ENCODE measurements at places on chromosomes 6 and 20.
A peak's percentile ranks its signal among the peaks of the same experiment; 100 is the strongest.

- no peak for DNase-seq
Measured at GRCh38 chr20:60694763-60695162, 557.3 kb upstream of the CDH4 start.

GRCh38 chr20:51899674-51900073 is 97.4 kb upstream of the SALL4 start:
- no peak for DNase-seq

DNA sequence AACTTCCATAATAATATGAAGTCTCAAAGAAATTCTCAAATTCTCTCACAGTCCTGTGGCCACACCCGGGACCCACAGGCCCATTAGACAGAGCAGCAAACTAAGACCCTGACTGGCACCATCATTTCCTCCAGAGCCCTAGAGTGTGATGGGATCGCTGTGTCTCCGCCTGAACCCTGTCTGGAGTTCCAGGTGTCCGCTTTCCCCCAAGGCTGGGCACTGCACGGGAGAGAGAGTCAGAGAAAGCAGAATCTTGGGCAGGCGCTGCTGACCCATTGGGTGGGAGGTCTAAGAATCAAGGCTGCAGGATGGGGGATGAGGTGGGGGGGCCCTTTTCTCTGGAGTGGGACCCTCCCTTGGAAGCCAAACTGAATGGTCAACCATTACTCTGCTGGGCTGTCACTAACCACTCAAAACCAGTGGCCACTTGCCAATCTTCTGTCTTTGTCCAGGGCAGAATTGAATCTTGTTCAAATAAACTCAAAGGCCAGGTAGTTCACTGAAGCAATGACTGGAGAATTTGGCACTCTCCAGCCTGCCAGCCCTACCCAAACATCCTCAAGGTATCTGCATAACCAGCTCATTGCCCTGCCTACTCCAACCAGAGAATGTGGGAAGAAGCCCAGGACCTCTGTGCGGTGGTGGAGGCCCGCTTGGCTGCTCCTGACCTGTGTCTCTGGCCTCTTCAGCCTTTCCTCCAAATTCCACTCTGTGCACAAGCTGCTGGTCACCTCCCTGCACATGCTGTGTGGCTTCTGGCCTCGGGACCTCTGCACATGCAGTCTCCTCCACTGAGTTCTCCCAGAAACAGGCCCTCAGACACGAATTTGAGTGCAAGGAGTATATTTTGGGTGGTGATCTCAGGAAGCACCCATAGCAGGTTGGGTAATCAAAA is 141.1 kb downstream of the CEBPB start:
- no peak for DNase-seq

- DNase-seq, result no peak
Measured at GRCh38 chr6:151103266-151103665, 136.5 kb upstream of the AKAP12 start.

- DNase-seq, result no peak
Measured at GRCh38 chr20:53805895-53806384, 212.3 kb upstream of the ZNF217 start.

DNA sequence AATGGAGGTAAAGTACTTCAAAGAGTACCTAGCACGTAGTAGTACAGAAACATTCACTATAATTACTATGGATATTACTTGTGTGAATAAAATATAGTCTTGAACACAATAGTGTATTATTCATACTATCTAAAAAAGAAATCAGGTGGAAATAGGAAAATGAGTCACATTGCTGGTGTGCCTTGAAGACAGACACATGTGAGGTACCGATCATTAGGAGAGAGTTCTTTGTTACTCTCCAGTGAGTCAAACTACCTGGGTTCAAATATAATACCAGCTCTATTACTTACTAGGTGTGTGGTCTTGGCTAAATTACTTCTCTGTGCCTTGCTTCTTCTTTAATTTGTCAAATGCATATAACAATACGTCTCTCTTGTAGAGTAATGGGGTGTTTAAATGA is 50.8 kb upstream of the BEND6 start:
- no peak for DNase-seq

GRCh38 chr6:88611721-88612120 is 351.7 kb downstream of the RNGTT start:
- no peak for DNase-seq

GRCh38 chr6:169850154-169850553 is 98.7 kb downstream of the ERMARD start:
- no peak for DNase-seq

DNA sequence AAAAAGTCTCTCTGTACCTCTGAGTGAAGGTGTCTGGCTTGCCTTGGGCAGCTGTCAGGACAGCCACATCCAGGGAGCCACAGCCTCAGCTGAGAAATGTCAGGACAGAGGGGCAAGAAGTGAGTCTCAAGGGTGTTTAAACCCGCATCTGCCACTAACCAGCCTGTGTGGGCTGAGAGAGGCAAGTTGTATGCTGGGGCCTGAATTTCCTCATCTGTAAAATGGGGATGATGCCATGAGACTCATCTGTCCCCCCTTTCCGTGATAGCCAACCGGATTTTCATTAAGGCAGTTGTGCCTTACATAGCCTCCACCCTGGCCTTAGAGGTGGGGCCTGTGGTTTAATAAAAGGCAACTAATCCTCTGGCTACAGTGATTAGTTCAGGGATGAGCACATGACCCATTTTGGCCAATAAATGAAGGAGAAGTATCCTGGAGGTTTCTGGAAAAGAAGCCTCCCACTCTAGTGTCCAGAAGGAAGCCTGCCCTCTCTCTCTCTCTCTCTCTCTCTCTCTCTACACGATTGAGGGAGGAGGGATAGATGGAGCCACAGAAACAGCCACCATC is 79.3 kb downstream of the BMP7 start:
- DNase-seq, result no peak

DNA sequence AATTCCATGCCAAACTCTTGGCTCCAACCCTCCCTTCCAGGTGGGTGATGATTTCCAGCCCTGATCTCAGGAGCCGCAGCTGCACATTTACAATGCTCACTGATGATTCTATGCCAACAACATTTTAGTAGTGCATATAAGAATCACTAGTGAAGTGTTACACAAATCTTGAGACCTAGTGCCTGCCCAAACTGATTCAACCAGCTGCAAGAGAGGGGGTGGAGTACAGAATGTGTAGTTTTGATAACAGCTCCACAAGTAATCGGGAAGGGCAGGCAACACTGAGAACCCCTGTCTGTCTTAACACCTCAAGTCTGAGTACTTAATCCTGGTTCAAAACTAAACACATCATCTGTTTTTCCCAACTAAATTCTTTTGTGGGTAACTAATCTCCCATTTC is 91.7 kb downstream of the PRDM1 start:
- DNase-seq, result no peak

DNA sequence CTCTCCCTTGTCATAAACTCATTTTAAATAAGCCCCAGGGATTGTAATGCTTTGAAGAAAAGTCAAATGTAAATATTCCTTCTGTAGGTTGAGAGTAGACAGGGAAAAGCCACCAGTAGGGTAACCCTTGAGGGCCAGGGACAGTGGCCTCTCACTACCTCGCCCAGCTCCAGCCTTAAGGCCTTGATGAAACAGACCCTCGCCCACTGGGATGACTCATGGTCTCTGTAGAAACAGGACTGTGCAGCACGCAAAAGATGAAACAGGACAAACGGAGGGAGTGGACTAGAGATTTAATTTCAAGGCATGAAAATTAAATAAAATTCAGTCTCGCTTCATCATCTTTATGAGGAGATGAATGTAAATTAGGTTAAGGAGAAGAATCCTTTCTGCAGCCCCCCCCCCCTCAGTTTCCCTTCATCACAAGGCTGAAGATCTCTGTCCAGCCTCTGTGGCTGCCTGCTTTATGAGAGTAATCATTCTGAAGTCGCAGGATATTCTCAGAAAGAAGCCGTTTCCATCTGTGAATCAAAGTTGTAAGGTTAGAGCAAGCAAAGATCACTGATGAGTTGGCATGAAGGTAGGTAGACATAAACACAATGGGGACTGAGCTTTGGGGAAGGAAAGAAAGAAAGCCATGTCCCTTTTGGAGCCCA is 60.4 kb downstream of the TMEM200A start:
- DNase-seq, result no peak

- DNase-seq, result peak; percentile 86
Measured at GRCh38 chr6:35302604-35303241, 5.1 kb downstream of the DEF6 start.

DNA sequence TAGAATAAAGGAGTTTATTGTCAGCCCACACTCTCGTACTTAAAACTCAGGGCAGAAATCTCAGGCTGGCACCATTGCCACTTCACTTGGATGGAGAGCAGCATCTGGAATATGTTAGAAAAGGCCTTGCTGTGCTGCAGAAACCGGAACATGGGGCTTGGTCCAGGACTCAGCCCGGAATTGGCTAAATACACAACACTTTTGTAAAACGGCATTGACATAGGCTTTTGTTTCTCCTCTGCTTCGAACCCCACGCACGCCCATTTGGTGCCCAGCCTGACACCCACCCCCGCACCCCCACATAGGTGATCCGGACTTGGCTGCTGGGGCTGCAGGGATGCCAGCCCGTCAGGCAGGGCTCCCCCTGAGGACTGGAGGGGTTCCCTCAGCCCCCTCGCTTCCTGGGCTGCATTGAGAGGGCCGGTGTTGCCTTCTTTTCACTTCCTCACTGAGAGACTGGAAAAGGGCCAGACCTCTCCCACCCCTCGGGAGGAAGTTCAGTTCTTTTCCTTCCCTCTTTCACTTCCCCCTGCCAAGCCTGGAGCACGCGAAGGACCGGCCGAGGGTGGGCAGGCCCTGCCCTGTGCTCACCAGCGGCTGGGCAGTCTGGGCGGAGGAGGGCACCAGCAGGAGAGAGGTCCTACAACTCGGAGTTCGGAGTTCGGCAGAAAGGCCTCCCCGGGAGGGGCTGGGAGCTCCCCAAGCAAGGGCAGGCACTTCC is 17.9 kb upstream of the CST3 start:
- DNase-seq, result no peak

DNA sequence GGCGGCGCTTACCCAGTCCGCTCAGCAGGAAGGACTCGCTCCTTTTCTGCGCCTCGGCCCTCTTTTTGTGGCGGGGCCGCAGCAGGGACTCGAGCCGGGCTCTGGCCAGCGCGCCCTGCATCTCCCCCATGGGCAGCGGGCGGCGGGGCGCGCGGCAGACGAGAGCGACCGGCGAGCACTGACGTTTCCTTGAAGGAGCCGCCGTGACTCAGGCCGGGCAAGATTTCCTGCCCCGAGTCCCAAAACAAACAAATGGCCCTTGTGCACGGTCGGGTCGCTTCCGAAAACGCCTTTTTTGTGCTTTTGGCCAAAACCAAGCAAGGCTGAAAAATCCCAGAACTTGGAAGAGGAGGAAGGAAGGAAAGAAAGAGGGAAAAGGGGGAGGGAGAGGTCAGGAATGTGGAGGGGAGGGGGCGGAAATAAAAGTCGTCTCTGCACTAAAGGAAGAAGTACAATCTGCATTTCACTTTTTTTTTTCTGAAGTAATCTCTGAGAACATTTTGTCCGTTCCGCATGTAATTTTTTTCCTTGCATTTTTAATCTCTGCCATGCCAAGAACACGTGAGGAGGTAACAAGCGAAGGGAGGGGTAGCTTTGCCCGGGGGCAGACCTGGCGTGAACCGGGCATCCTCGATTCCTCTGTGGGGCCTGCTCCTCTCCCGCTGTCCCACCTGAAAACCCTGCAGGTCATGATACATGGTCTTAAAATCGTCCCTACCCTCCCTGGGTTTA is 123.3 kb upstream of the SLC2A12 start:
- DNase-seq, result no peak

- DNase-seq, result no peak
Measured at GRCh38 chr6:32442977-32443552, 3.4 kb downstream of the HLA-DRA start.

DNA sequence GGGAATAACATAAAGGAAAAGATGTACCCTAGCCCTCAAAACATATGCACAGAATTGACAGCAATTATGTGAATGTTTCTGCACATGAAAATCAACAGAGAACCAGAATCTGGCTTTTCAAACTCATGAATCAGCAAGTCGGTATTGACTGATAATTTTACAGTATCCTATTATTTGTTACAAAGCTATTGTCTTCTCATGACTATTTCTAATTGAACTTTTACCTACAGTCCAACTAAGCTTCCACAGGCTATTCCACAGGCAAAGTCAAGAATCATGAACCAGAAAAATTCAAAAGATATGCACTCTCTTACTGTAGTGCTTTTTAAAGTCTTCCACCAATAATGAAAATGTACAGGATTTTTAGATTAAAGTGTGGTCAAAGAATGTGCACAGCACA is 49.1 kb upstream of the DST start:
- no peak for DNase-seq

GRCh38 chr6:105553171-105553570 is 150.3 kb upstream of the PREP start:
- DNase-seq, result no peak

DNA sequence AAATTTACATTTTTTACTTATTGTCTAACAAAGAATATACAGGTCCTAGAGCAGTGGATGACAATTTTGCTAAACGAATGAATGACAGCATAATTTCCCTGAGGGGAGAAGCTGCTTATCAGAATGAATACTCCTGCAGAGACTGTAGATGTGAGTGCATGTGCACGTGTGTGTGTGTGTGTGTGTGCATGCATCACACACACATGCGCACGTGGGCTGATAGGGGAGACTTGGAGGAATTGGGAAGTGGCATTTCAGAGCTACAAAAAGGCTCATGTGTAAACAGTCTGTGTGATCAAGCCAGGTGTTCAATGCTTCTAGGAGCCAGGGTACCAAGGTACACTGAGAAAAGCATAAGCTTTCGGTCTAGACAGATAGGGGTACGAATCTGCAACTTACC is 93.5 kb upstream of the SASH1 start:
- DNase-seq, result no peak

- no peak for DNase-seq
Measured at GRCh38 chr20:16290358-16290757, 282.9 kb downstream of the KIF16B start.

GRCh38 chr20:15236812-15237211 is 899.4 kb upstream of the FLRT3 start:
- DNase-seq, result no peak

- DNase-seq, result no peak
Measured at GRCh38 chr20:48995589-48995988, 50.5 kb upstream of the CSE1L start.

DNA sequence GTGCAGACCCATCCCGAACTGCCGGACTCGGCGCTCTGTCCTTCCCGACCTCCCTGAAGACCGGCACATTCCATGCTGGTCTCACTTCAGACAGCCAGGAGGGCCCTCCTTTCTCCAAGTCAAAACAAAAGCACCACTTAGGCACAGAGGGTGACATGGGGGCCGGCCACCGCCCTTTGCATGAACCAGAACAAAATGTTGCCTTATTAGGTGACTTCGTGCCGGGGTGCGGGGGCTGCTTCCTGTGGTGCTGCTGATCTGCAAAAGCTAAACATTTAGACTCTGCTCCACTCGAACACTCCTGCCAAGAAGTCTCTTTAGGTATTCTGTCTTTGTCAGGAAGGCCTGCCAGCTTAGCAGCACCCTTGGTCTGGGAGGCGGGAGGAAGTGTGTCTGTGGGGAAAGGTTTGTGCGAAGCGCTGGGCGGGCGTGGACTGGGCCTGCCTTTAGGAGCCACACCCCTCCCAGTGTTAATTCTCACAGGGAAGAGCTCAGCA is 133.8 kb downstream of the SMOC2 start:
- DNase-seq, result no peak

Measured in activated T-cell treated with anti-CD3 and anti-CD28 coated beads, Interleukin-2, amount 50 U/mL, for 24 hours (primary cell).